ENCODE measurements at places on chromosomes 4 and X. TPM values are rescaled to one million over a fixed set of nuclear protein-coding genes. Genes with fewer than 3 reads are reported as not detected.

The TBC1D8B gene
- 2.6 TPM for total RNA-seq

GRCh38 chr4:14023036-14023435 is 395.5 kb upstream of the BOD1L1 start:
- no peaks in the 10 kb centered on the region for H3K27me3 ChIP-seq
- H3K27ac ChIP-seq = no peak overlapping the region
- no peak for DNase-seq
- H3K4me1 ChIP-seq = no peaks in the 10 kb centered on the region
- no peaks in the 10 kb centered on the region for H3K36me3 ChIP-seq

DNA sequence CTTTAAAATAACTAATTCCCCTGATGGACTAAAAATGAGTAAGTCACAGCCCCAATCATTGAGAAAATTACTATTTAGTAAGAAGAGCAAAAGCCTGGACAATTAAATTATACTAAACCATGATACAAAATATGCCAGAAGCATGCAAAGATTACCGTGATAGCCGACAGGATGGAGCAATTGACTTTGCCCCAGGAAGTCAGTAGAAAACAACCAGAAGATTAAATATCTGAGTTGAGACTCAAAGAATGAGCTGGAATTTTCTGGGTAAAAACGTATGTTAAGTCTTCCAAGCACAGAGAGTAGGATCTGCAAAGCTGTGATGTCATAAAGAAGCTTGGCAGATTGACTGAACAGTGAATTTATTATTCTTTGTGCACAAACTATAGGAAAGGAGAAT is 816.1 kb upstream of the TENM3 start:
- no peak overlapping the region for H3K27ac ChIP-seq
- H3K4me1 ChIP-seq = no peaks in the 10 kb centered on the region
- DNase-seq = no peak
- no peaks in the 10 kb centered on the region for H3K36me3 ChIP-seq

DNA sequence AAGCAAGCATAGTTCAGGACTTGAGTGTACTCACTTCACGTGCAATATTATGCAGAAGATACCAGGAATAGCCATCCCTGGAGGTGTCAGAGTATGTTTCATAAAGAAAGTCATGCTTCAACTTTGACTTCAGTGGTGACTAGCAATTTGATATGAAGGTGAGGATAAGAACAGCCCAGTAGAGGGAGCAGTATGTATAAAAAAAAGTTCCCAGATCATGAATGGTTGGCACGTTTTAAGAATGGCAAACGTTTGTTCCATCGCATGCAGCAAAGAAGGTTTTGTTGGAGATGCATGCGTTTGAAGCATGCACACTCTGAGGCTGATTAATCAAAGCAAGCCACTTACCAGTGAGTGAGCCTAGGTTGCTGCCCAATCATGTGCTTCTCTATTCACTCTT is 33.5 kb upstream of the SLITRK4 start:
- no peak for DNase-seq
- H3K4me3 ChIP-seq = no peak overlapping the region
- no peaks in the 10 kb centered on the region for H3K27me3 ChIP-seq
- no peaks in the 10 kb centered on the region for H3K4me1 ChIP-seq

DNA sequence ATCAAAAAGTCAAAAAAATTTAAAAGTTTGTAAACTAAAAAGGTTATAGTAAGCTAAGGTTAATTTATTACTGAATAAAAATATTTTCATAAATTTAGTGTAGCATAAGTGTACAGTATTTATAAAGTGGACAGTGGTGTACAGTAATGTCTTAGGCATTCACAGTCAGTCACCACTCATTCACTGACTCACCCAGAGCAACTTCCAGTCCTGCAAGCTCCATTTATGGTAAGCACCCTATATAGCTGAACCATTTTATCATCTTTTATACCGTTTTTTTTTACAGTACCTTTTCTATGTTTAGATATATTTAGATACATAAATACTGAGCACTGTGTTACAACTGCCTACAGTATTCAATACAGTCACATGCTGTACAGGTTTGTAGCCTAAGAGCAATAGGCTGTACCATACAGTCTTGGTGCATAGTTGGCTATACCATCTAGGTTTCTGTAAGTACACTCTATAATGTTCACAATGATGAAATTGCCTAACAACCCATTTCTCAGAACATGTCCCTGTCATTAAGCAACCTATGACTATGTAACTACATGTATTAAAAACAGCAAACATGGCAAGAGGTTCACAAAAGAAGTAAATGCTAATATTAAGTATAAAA is 18.6 kb downstream of the ACSL4 start:
- H3K4me3 ChIP-seq = no peak overlapping the region
- H3K27me3 ChIP-seq = no peaks in the 10 kb centered on the region
- no peaks in the 10 kb centered on the region for H3K36me3 ChIP-seq
- no peak for DNase-seq
- no peak overlapping the region for H3K27ac ChIP-seq

DNA sequence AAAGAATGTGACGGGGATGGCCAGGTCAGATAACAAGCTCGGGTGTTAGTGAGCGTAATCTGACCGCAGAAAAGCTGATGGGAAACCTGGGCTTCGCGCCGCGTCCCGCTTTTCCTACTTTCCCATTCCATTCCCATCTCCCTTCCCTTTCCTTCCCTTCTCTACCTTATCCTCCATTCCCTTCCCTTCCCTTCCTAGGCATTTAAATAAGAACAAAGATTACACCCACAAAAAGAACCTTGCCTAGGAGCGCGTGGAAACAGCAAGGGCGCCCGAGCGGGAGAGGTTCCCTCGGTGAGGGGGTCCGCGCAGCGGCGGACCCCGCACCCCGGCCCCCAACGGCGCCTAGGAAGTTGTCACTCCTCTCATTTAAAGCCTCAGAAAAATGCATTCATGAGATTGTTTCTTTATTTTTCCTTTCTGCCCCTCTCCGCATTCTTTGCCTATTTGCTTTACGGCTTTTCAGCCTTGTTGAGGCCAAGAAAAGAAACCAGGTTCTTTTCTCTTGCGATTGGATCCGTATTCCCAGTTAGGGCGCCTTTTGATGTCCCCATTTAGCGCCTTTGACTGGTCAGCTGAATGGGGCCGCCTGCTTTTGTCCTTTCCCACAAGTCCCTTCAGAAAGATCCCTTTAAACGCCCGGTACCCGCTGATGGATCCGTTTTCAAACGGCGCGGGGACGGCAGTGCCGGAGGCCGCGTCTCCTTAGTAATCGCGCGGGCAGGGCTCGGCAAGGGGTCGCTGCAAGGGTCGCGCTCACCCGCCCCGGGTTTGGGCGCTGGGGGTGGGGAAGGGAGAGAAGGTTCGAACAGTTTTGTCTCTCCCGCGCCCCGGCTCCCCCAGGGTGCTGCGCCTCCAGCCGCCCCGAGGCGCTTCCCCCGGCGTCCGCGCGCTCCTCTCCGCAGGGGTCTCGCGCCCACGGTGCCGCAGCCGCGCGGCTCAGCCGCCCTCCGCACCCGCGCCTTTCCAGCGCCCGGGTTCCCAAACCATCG is 54.1 kb upstream of the TMEM33 start:
- H3K36me3 ChIP-seq = no peaks in the 10 kb centered on the region
- H3K4me3 ChIP-seq = peak overlapping the region; percentile 36
- peak; percentile 69 for DNase-seq
- H3K27ac ChIP-seq = no peak overlapping the region

DNA sequence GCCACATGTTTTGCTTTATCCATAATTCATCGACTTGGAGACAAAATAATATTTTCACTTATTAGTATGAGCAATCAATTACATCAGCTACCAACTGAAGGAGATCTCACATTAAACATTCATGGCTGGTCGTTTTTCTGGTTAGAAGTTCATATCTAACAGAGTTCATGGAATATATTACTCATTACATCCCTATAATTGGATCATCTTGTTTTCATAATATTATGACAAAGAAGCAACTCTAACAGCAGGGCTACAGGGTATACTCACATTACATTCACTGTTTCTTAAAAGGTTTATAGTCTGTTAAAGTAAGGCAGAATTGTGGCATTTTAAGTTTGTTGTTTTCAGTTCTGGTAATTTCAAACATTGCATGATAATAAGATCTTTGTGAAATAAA is 33.0 kb downstream of the GSTCD start:
- no peak for DNase-seq
- no peaks in the 10 kb centered on the region for H3K4me1 ChIP-seq
- H3K36me3 ChIP-seq = peaks cover 47% of the 10 kb centered on the region

The IBSP gene
- not detected for total RNA-seq

DNA sequence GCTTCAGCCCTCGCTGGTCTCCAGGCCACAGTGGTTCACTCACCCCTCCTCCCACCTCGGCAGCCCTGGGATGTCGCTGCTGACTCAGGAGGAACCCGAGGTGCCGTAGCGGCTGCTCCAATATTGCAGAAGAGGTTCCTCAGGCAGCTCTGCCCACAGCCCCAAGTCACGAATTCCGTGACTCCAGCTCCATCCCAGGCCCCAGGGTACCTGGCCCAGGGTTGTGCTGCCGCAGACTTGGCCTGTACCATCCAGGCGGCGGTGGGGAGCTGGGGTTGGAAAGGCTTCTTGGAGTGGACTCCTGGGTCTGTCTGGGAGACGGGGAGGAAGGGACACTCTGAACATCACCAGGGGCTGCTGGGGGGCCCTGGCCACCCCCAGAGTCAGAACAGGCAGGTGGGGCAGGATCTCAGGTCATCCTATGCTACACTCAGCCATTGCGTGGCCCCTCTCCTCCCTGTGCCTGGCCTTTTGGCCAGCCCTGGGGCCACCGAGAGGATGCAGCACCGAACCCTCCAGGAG is 728 bp upstream of the HGFAC start:
- H3K4me1 ChIP-seq = peaks cover 8% of the 10 kb centered on the region
- H3K36me3 ChIP-seq = no peaks in the 10 kb centered on the region
- H3K4me3 ChIP-seq = no peak overlapping the region
- DNase-seq = no peak

The LRP2BP gene
- total RNA-seq = 1.1 TPM

The ASB9 gene
- total RNA-seq = 13.8 TPM

DNA sequence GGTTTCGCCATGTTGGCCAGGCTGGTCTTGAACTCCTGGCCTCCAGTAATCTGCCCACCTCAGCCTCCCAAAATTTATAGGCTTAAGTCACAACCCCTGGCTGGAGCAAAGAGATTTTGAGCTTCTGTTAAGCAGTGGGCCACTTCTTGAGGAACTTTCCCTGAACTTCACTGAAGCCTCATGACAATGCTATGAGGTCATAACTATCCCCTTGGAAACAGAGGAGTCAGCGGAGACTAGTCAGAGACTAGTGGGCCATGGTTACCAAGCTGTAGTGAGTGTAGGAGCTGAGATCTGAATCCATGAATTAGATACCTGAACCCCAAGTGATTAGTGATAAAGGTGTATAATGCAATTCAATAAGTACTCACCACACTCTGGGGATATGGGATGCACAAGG is 145.1 kb upstream of the MSX1 start:
- no peaks in the 10 kb centered on the region for H3K27me3 ChIP-seq
- H3K27ac ChIP-seq = no peak overlapping the region
- H3K4me3 ChIP-seq = no peak overlapping the region
- no peaks in the 10 kb centered on the region for H3K36me3 ChIP-seq

GRCh38 chr4:137700072-137700471 is 167.8 kb upstream of the PCDH18 start:
- DNase-seq = no peak
- H3K27ac ChIP-seq = no peak overlapping the region
- no peaks in the 10 kb centered on the region for H3K36me3 ChIP-seq
- no peaks in the 10 kb centered on the region for H3K27me3 ChIP-seq
- H3K4me1 ChIP-seq = no peaks in the 10 kb centered on the region
- H3K4me3 ChIP-seq = no peak overlapping the region
